ENCODE measurements at places on chromosomes 16 and 17. TPM values are rescaled to one million over a fixed set of nuclear protein-coding genes. Genes with fewer than 3 reads are reported as not detected.

DNA sequence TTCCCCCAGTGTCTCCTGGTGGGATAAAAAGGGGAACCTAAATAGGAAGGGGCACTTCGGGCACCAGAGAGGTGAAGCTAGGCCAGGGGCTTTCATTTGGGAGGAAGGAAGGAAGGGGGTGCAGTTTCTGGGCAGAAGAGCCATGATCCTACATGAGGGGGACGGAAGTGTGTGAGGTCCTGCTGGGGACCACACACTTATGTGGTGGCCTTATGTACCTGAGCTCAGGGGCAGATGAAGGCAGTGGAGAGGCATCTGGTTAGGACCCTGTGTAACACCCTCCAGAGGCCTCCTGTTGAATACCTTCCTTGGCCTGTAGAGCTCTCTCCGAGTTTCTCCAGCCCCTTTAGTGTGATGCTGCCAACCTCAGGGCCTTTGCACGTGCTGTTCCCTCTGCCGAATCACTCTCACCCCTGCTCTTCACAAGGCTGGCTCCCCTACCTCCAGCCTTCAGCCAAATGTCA lies 21.2 kb downstream of the IGFBP4 start:
- DNase-seq: no peak

The RNF222 gene
- total RNA-seq: 0.14 TPM

The TP53TG3 gene
- not detected for total RNA-seq

The CLEC18B gene
- 0.39 TPM for total RNA-seq

DNA sequence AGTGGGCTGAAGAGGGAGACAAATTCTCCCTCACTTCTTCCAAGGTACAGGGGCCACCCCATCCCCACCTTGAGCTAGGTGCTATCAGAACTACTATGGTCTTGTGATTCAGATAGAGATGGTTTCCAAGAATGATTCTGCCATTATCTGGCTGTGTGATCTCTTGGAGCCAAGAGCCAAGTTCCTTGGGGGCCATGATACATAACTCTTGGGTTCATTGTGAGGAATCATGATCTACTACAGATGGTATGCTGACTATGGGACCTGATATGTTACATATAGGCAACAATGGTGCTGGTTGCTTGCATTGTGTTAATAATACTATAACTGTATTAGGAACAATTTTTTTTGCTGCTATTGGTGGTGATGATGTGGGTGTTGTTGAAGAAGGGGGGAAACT lies 45.7 kb downstream of the DYNLRB2 start:
- DNase-seq: no peak

The USP43 gene
- total RNA-seq: 0.40 TPM

Measured in activated naive CD8-positive, alpha-beta T cell treated with anti-CD3 and anti-CD28 coated beads for 36 hours (primary cell).